Gastroesophageal sphincter (tissue), 4 donors: ENCODE measurements at places on chromosomes 7 and 10.

DNA sequence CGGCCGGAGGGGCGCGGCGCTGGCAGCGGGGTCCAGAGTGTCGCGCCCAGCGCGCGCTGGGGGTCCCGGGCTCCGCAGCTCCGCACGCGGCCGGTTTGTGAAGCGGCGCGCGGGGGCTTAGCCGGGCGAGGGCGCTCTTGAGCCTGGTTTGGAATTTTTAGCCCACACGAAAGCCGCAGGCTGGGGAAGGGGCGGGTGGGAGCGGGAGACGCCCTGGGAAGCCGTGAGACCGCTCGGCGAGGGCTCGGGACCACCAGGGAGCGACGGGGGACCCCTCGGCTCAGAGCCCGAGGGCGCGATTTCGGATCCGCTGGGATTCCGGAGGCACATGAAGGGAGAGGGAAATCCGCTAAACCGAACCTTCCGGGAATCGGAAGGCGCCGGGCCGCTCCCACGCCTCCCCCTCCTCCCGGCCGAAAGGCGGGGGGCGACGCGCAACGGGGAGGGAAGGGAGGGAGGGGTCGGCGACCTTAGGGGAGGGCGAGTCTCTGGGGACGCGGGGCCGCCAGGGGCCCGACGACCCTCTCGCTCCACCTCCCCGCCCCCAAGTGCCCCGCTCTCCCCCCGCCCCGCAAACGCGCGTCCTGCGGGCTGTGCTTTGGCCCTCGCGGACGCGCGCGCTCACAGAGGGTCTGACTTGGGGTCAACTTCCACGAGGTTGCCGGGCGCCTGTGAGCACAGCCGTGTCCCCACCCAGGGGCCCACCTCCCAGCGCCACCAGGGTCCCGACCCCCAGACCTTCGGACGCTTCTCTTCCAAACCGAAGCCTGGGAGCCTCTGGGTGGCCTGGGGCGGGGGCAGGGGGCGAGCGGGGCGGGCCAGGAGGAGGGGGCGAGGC, 5.1 kb upstream of the ELFN1 start:
- ATAC-seq = peak; percentile 26

GRCh38 chr7:14209896-14210484, 220.5 kb upstream of the ETV1 start:
- ATAC-seq = no peak

DNA sequence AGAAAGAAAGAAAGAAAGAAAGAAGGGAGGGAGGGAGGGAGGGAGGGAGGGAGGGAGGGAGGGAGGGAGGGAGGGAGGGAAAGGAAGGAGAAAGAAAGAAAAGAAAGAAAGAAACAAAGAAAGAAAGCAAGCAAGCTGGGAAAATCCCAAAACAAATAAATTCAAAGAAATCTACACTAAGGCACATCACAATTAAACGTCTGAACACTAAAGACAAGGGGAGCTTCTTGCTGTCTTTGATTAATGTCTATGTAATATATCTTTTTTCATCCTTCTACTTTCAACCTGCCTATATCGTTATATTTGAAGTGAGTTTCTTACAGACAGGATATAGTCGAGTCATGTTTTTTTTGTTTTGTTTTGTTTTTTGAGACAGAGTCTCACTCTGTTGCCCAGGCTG, 28.3 kb upstream of the EBF3 start:
- no peak for ATAC-seq

GRCh38 chr7:127415060-127415742, 22.7 kb upstream of the ZNF800 start:
- ATAC-seq = no peak

GRCh38 chr10:100697070-100697469, 48.3 kb upstream of the PAX2 start:
- no peak for ATAC-seq

GRCh38 chr7:87375662-87376435, 30.4 kb downstream of the CROT start:
- ATAC-seq = no peak

DNA sequence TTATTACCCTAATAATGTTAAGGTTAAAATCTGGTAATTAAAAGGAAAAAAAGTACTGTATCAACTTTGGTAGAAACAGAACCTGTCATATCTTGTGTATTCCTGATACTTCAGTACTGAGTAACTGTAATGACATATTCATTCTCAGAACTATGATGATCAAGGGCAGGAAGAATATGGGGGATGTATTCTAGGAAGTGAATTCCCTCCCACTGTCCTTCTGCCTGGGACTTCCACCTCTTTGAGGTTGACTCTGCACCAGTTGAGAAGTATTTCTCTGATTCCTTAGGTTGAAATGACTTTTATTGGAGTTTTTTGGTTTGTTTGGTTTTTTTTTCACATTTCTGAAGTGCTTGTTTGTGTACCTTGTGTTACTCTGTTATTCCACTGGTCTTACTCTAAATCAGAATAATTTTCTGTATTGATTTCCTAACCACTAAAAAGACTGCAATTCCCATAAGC, 36.9 kb downstream of the WASL start:
- no peak for ATAC-seq

DNA sequence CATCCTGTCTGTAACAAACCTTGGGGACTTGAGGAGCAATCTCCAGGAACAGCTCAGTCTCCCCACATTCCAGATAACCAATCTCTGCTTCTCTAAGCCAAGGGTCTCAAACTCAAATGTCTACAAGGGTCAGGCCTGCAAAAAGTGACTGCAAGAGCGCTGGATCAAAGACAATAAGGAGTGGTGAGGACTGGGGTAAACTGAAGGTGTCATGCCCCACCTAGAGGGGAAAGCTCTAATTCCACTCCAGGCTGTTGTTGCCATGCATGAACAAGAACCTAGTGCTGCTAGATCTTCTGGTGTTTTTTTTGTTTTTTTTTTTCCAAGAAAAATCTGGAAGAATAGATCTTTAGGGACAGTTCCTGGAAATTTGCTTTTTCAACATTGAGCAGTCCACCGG, 117.9 kb upstream of the MACROH2A2 start:
- no peak for ATAC-seq

DNA sequence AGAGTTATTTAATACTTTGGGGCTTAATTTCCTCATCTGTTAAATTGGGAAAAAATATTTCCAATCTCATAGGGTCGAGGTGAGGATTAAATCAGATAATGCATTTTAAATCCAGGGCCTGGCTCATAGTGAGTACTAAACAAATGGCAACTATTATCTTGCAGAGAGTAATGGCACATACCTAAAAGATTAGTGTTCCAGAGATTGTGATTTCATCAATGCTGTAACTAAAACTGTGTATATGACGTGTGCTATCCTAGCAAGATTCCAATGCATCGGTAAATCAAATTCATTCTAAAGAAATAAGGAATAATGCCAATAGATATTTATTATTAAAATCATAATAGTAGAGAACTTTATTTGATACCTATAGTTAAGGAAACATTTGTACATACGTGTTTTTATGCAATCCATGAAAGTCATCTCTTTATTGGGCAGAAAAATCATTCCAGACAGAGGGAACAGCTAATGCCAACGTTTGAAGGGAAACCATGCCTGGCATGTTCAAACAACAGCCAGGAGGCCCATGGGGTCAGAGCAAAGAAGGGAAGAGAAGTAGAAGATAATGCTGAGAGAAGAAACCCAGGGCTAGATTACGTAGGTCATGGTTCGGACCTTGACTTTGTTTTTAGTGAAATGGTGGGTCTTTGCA, 174.8 kb upstream of the AGR3 start:
- no peak for ATAC-seq

- ATAC-seq = no peak
Measured at GRCh38 chr7:23341846-23342598, 42.9 kb downstream of the MALSU1 start.

DNA sequence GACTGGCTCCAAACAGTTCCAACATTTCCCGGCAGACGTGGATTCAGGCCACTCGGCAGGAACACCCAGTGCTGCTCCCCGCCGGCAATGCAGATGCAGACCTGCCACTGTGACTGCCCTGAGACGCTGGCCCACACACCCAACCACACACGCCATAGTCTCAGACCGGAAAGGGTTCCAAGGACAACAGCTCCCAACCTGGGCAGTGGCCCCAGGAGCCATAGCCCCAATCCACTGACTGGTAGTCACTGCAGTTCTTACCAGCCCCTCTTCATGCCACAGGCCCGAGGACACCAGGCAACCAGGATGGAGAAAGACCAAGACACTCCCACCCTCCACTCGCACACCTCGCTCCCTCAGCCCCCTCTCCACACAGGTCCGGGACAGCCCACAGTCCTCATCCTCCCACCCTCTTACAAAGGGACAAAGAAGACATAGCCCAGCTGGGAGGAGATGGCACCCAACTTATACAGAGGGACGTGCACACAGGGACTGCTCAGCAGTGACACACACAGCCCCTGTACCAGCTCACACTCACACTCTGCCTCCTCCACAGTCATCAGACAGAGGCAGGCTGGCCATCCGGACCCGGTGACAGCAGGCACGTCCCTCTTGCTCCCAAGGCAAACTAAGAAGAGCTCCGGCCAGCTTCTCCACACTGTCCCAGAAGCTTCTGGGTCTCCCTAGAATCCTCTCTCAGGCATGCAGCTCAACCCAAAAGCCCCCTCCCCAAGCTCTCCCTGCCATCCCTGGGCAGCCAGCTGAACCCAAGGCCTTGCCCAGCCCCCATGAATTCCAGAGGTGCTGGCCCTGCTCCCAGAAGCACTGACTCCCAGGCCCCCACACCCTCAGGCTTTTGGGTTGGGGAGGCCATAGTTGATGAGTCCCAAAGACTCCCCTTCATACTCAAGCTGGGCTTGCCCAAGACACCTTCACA, 24.8 kb downstream of the KCNH2 start:
- no peak for ATAC-seq

DNA sequence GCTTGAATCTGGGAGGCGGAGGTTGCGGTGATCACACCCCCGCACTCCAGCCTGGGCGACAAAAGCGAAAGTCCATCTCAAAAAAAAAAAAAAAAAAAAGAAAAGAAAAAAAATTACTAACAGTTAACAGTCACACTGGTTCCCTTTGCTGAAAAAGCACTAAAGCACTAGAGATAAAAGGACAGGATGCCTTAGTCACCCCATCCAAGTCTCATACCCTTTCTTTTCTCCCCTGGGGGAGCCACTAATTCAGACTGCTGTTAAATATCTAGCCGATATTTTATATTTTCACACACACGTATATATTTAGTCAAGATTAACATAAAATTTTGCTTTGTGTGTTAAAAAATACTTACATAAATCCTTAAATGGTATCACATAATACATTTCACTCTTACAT, 25.2 kb downstream of the BAIAP2L1 start:
- no peak for ATAC-seq

DNA sequence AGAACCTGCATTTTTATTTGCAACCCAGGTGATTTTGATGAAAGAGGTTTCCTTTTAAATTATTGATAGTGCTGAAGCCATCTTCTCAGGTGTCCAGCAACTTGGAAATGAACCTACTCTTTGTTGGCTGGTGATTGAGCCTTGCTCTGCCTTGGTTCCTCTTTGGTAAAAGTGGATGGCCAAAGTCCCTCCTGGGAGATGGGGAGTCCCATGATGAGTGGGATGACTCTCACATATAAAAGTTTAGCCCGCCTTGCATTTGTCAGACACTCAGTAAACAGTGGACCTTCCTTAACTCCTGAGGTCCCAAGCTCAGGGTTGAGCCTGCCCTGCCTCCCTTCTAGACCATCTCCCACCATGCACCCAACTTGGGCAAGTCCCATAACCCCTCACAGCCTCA, 28.9 kb upstream of the KAT6B start:
- ATAC-seq = no peak

GRCh38 chr7:113705439-113705838, 213.4 kb downstream of the PPP1R3A start:
- no peak for ATAC-seq

DNA sequence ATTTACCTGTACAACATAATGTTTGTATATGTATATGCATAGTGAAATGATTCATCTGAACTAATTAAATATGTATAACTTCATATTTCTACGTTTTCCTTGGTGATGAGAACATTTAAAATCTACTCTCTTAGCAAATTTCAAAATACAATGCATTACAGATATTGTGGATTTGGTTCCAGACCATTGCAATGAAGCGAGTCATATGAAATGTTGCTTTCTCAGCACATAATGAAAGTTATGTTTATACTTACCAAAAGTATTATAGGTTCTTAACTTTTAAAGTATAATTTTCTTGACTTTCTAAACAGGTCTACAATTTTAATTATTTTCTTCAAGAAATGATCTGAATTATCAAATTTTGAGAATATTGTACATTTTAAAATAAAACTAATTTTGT, 189.2 kb downstream of the CSTF2T start:
- no peak for ATAC-seq

DNA sequence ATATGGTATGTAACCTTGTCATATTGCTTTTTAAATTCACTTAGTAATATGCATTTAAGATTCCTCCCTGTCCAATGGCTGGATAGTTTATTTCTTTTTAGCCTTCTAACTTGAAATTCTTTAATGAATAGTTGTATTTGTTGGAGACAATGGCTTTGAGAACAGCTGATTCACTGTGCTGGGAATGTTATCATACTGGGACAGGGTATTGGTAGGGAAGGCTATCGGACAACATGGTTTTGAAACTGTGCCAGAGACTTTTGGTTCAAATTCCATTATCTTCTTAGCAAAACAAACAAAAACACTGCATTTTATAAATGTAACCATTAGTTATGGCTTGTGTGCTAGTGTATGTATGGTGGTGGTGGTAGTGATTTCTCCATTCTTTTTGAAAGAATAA, 517.1 kb upstream of the ANKRD30A start:
- ATAC-seq = no peak

- ATAC-seq = no peak
Measured at GRCh38 chr10:77927402-77928246, 1.1 kb upstream of the DLG5 start.

DNA sequence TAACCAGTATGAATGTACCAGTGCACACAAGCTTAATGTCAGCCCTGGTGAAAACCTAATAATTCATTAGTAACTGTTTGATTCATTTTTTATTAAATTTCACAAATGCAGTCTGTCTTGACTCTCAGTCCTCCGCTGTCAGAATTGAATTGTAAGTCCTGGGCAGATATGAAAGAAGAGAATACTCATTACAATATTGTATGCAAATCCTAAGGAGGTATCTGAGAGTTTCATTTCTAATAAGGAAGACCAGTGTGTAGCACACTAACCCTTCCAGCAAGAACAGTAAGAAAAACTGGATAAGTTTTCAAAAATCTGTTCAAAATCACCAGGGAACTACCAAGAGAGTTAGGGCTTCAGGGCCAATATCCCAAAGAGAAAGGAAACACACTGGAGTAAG, 652.1 kb downstream of the SUGCT start:
- ATAC-seq = no peak

- ATAC-seq = no peak
Measured at GRCh38 chr7:7667187-7667586, 26.6 kb downstream of the UMAD1 start.

DNA sequence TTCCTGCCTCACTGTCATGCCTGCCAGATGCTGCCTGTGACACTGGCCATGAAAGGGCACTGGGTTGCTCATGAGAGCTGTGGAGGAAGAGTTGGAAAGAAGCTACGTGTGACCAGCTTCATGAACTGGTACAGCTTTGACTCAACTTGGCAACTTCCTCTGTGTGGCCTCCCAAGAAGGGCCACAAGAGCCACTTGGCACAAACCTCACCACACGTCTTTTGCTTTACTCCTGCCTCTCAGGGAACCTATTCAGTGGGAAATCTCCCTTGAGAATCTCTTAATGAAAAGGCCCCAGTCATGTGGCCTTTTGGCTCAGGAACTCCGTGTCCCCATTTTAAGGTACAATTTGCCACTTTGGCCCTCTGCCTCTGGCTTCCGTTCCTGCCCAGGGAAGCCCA, 54.5 kb downstream of the FRMD4A start:
- ATAC-seq = no peak
